HT1080 (cell line): ENCODE measurements at places on chromosomes 13 and 19. TPM values are rescaled to one million over a fixed set of nuclear protein-coding genes. Genes with fewer than 3 reads are reported as not detected.

DNA sequence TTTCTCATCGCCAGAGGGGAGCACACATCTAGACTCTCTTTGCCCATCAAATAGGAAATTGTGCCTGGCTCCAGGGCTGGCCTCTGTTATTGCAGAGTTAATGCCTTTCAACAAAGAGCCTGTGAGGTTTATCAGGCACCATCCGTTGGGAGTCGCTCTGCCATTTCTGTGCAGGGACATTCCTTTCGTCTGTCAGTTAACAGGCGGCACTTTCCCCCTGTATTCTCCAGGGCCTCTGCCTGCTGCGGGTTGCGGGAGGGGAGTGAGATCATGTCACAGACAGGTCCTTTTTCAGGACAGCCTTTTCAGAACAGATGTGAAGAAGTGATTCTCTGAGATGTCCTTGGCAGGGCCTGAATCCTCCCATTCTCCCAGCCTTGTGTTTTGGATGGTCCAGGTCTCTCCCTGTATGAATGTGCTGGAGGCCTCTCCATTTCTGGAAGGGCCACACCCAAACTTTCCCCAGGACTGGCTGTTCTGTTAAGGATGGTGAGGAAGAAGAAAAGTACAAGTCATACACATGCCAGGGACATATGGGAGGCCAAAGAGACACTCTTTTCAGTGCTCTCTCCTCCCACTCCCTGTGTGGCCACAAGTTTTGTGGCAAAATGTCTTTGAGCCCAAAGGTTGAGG lies 14.9 kb downstream of the SERP2 start:
- DNase-seq: no peak

- no peak for DNase-seq
Observed at GRCh38 chr13:92218615-92219014, 820.2 kb downstream of the GPC5 start.

DNA sequence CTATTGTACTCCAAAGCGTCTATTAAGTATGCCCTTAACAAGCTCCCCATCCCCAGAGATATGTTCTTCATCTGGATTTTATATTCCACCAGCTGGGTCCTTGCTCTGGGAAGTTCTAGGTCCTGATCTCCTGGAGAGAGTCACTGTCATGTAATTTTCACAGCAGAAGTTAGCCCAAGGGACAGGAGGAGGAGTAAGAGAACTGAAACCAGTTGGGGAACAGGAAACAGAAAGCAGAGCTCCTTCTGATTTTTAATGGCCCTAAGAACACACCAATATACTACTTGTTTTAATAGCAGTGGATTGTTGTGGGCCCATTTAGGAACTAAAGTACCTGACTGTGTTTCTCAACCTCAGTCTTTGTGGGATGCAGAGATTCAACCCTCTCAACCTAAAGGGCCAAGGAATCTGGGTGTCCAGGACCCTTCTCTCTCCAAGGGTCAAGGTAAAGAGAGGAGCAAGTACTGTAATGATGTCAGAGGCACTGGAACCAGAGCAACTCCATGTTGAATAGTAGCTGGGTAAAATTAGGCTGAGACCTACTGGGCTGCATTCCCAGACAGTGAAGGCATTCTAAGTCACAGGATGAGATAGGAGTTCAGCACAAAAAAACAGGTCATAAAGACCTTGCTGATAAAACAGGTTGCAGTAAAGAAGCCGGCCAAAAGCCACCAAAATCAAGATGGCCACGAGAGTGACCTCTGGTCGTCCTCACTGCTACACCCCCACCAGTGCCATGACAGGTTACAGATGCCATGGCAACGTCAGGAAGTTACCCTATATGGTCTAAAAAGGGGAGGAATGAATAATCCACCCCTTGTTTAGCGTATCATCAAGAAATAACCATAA lies 8.1 kb upstream of the FPR3 start:
- DNase-seq: no peak

- peak; percentile 68 for DNase-seq
Observed at GRCh38 chr13:60590800-60591747, 194.1 kb downstream of the TDRD3 start.

DNA sequence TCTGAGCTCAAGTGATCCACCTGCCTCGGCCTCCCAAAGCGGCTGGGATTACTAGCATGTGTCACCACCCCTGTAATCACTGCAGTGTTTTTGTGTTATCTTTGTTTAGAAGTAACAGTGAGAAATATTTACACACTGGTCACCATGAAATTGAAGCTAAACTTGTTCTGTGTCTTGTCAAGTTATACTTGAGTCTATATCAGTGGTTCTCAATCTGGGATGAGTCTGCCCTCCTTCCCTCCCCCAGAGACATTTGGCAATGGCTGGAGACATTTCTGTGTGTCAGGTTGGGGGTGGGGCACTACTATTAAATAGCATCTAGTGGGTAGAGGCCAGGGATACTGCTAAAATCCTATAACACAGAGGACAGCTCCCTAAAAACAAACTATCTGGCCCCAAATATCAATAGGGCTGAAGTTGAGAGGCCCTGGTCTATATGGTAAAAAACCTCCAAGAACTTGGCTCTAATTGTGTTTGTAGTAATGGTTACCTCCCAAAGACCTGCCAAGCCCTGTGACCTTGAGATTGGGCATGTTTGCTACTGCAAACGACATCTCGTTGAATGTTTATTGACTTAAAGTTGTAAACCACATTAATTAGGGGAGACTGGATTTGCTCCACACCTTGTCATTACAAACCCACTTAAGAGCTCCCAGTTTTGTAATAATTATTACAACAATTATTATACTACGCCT lies 6.9 kb downstream of the CTU1 start:
- DNase-seq: no peak

GRCh38 chr19:6866741-6867151 lies 20.6 kb upstream of the ADGRE1 start:
- peak; percentile 5 for DNase-seq

DNA sequence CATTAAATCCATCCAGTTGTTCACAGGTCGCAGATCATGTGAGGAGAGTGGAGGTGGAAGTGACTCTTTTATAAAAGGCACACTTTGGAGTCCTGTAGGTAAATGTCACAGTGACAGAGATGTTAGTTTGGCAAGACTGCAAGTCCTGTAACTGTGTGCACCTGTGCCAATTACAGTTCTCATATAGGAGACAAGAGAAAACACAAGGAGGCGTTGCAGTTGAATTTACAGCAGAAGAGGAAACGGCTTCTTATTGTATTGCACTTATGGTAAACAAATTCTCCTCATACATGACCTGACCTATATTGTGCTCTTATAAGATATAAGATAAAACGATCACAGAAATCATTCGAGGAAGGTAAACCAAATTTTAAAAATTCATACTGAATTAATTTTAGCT lies 732.8 kb upstream of the SLC10A2 start:
- DNase-seq: no peak

- DNase-seq: no peak
Observed at GRCh38 chr19:16429066-16429758, 42.6 kb downstream of the EPS15L1 start.

DNA sequence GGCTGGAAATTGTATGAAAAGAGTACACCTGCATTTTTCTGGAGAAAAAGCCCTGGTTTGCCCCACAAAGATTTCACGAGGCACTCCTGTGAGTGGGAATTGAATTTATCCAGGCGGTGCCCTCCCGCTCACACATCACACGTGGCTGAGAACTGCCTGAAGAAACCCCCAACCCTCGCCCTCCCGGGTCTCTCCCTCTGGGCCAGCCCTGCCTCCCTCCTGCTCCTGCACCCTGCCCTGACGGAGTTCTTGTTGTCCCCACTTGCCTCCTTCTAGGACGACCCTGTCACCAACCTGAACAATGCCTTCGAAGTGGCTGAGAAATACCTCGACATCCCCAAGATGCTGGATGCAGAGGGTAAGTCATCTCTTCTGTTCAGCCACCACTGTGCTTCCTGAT lies 35.2 kb downstream of the CAPN12 start:
- DNase-seq: no peak

DNA sequence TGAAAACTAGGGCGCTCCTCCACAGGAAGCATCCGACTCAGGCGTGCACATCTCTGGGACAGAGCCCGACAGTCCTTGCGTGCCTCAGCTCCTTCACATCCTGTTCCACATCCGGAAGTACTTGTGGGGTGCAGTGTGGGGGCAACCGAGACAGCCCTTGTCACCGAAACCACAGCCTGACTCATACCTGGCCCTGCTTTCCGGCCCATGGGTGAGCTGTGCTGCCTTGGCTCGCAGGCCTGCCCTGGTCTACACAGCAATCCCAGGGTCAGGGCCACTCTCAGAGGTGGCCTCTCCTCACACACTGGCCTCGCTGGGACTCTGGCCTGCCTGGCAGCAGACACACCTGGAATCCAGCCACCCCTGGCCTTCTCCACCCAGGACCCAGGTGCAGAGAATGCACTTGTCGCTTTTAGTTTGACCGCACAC lies 100.4 kb downstream of the STK24 start:
- DNase-seq: peak; percentile 97

GRCh38 chr19:23766951-23767350 lies 8.3 kb upstream of the ZNF681 start:
- DNase-seq: no peak

- DNase-seq: no peak
Observed at GRCh38 chr13:52954838-52955237, 73.8 kb upstream of the OLFM4 start.

- DNase-seq: no peak
Observed at GRCh38 chr19:29564574-29565005, 38.8 kb downstream of the VSTM2B start.

DNA sequence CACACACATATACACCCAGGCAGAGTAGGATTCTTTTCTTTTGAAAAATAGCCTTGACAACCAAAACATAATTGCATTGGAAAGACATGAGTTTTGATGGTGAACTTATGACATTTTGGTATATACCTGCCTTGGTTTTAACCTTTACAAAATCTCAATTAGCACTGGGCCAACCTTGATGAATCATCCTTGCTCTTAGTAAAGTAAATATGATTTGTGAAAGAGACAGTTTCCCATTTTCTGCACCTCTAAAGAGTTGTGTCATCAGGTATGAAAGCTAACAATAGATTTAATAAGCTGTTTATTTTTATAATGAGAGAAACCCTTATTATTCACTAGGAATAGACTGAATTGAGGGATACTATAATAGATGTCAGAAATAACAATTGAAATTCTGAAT lies 15.7 kb upstream of the ENOX1 start:
- DNase-seq: no peak

DNA sequence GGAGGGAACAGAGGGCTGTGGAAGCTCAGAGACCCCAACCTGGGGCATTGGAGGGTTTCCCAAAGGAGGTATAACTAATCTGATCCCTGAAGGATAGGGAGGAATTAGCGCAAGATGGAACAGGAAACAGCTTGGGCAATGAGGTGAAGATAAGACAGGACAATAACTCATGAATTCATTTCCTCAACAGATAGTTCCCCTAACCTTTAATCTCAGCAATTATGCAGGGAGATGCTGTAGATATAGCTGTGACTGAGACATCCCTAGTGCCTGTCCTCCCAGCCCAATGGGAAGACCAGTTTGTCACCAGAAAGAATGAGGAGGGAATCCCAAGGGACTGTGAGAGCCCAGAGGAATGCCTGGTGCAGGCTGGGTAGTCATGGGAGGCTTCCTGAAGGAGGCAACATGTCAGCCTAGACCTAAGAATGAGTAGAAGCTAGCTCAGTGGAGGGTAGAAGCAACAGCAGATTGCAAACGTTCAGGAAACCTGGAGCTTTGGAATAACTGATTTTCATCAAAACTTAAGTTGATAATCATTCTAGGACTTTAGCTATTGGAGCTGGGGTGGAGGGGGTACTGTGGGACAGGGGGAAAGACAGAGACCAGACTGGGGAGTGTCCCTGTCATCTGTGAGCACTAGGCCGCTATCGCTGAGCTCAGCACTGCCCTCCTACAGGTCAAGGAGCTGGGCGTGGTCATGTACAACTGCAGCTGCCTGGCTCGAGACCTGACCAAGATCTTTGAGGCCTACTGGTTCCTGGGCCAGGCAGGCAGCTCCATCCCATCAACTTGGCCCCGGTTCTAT lies 18.8 kb downstream of the HIPK4 start:
- DNase-seq: no peak

Gene ZNF90
- total RNA-seq: not detected in 2 replicates

Gene TNFAIP8L1
- total RNA-seq: 3.0 and 6.1 TPM in 2 replicates

Gene JSRP1
- not detected in 2 replicates for total RNA-seq

Gene FBXO17
- total RNA-seq: 28.6 and 40.0 TPM in 2 replicates

Gene ARHGAP33
- 1.3 and 1.8 TPM in 2 replicates for total RNA-seq

Gene KIR3DL2
- total RNA-seq: not detected in 2 replicates

Gene FPR1
- 0.57 and 0.98 TPM in 2 replicates for total RNA-seq

Gene ZNF526
- 8.7 and 9.2 TPM in 2 replicates for total RNA-seq

Gene ABCC4
- 15.7 and 17.2 TPM in 2 replicates for total RNA-seq

Gene GADD45B
- total RNA-seq: 40.0 and 53.1 TPM in 2 replicates

Gene CERS1
- 1.0 and 3.4 TPM in 2 replicates for total RNA-seq
